ENCODE measurements at places on chromosomes 5 and 9.

- no peak for DNase-seq
These were observed 22.1 kb downstream of the LMX1B start for GRCh38 chr9:126635661-126636439.

- DNase-seq, result no peak
These were observed 3.9 kb downstream of the TYRP1 start for GRCh38 chr9:12696931-12697622.

DNA sequence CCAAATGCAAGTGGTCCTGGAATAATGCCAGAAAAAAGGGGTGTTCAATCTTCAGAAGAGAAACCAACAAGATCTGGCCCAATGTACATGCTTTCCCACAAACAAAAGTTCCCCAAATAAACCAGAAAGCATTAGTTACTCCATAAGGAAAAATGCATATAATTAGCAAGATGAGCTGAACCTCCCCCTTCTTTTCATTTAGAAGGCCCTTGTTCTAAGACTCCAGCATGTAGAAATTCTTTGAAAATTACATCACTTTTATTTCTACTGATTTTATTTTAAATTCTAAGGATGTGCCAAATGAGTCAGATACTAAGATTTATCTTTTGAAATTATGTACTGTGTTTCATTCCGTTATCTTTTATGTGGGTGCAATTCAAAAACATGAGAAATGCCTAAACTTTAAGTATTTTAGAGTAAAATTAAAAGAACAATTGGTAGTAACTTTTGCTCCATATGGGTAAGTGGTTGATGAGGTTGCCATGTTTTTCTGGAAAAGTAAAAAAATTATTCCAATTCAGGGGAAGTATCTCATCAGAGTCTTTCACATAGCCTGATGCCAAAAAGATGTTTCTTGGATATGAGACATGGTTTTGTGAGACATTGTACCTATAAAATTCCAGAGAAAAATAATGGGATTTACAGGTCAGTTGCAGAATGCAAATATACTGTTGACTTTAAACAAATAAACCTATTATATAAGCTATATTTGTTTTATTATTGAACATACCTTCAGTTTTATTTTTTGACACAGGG lies 106.5 kb upstream of the CCDC112 start:
- no peak for DNase-seq

DNA sequence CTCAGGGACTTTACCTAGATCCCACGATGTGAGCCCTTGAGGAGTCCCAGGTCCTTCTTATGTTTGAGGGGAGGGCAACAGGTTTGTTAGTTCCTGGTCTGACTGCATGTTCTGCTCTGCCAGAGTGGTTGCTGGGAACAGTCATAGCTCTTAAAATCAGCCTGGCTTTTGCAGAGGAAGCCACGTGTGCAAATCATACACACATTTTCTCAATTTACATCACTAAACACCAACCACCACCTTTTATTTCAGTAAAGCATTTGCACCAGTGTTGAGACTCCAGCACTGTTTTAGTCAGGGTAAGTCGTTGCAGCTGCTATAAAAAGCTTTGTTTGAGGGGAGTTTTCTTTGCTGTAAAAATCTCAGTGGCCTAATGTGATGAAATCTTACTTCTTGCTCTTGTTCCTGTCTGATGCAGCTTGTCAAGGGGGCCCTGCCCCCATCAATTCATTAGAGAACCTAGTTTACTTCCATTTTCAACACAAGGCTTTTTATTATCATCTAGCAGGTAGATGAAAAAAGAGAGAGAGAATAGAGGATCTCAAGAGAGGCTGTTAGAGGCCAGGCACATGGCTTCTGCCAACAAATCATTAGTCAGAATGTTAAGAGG lies 70.3 kb upstream of the VCAN start:
- no peak for DNase-seq

GRCh38 chr5:196350-196749 lies 5.1 kb downstream of the LRRC14B start:
- DNase-seq, result no peak

GRCh38 chr5:143501310-143502044 lies 98.0 kb upstream of the NR3C1 start:
- no peak for DNase-seq

DNA sequence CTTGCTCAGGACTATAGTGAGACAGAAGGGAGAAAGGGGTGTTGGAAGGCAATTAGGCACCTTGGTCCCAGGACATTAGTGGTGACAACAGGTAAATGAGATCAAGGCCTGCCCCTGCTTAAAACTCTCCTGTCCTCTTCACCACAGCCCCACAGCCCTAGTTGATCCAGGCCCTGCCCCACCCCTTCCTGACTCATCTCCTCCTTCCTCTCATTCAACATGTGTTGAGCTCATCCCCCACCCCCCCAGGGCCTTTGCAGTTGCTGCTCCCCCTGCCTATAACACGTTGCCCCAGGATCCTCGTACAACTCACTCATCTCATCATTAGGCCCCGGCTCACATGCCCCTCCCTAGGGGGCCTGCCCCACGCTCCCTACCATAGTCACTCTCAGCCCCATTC lies 66.8 kb downstream of the TSPAN17 start:
- no peak for DNase-seq

DNA sequence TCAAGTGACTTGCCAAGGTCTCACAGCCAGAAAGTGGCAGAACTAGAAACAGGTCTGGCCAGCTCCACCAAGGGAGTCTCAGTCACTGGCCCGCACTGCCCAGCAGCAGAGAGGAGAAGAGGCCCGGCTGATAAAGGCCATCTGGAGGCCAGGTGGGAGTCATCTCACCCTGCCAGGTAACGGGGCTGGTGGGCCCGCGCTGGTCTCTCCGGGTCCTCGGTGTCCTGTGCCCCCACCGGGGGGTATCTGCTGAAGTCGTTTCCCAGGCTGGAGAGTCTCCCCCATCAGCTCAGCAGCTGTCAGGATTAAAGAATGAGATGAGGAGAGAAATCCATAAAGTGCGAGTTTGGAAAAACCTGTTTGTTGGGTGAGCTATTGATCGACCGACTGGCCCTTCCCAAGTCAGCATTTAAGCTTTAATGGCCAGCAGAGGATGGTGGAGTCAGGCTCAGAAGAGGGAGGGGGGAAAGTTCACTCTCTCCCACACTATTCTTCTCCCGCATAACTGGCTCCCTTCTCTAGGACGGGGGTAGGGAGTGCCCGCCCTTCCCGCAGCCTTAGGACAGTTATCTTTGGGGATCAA lies 30.3 kb downstream of the LMX1B start:
- DNase-seq, result no peak

DNA sequence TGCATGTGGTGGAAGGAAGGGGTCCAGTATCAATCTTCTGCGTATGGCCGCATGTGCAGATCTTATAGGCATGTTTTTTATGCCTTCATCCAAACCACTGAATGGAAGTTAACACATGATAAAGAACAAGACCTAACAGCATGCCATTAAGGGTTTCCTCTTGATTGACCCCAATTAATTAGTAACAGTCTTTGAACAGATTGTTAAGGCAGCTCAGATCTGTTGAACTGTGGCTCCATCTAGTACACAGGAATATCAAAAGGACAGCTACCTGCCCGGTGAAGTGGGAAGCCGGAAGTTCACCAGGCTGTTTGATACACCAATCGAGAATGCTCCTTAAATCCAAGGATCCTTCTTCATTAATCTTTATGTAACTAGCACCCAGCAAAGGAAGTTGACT lies 159.9 kb upstream of the ADAMTS16 start:
- DNase-seq, result no peak

- no peak for DNase-seq
These were observed 46.4 kb downstream of the SEMA5A start for GRCh38 chr5:9499498-9499876.

- no peak for DNase-seq
These were observed 1548.6 kb downstream of the EFNA5 start for GRCh38 chr5:106121972-106122605.

All from mesothelial cell of epicardium (in vitro differentiated cells).